Cardiac muscle cell (in vitro differentiated cells and primary cell): ENCODE measurements at places on chromosomes 16 and 17.

GRCh38 chr16:77679391-77679790 lies 42.9 kb upstream of the NUDT7 start:
- DNase-seq: no peak

DNA sequence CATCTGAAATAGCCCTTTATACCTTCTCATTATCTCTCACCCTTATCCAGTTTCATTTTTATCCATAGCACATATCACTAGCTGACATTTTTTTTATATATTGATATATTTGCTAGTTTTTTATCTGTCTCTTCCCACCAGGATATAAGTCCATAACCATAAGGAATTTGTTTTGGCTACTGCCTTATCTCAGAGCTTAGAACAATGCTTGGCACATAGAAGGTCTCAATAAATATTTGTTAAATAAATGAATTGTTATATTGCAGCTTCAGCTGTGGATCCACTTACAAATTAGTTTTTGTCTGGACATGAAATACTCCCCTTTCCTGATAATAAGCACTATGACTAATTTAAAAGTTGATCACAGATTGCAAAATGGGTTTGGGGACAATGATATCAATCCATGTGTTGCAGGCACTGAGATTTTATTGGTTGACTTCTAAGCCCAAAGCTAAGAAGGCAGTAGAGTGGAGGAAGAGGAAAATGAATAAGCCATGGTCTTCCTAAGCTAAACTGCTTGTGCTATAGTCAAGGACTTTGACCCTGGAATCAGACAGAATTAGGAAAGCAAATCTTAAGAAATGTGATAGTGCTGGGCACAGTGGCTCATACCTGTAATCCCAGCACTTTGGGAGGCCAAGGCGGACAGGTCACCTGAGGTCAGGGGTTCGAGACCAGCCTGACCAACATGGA lies 31.9 kb upstream of the YPEL2 start:
- no peak for DNase-seq

GRCh38 chr16:77786186-77786847 lies 2.0 kb upstream of the VAT1L start:
- no peak for DNase-seq

DNA sequence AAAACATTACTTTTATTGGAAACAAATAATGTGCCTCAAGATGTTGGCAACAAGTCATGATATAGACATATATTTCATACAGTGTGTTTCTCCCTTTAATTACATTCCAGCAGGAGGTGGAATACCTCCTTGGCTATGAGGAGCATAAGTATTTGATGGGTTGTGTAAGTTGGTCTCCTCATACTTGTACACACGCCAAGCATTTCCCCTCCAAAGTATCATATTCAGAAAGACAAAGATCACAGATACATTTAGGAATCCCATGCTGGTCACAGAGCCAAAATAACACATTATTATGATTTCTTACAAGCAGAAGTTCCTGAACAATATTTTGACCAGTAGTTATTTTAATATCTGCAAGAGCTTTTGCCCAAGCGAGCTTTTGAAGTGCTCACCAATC lies 57.8 kb downstream of the WSB1 start:
- DNase-seq: no peak

DNA sequence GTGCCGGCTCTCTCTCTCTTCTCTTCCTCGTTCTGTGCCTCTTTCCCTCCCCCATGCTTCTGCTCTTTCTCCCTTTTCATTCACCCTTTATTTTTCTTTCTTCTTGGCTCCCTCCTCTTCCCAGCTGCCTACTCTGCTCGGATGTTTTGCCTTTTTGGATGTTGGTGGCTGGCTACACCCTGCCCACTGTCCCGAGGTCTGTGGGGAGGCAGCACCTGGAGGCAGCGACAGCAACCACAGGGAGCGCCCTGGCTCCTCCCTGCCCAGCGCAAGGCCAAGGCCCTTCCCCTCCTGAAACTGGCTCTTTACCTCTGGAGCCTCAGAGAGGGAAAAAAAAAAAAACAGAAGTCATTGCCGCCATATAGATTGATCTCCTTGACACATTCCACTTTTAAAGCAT lies 20.0 kb downstream of the CLUAP1 start:
- DNase-seq: no peak

GRCh38 chr17:73749928-73750605 lies 105.8 kb upstream of the SDK2 start:
- DNase-seq: no peak

DNA sequence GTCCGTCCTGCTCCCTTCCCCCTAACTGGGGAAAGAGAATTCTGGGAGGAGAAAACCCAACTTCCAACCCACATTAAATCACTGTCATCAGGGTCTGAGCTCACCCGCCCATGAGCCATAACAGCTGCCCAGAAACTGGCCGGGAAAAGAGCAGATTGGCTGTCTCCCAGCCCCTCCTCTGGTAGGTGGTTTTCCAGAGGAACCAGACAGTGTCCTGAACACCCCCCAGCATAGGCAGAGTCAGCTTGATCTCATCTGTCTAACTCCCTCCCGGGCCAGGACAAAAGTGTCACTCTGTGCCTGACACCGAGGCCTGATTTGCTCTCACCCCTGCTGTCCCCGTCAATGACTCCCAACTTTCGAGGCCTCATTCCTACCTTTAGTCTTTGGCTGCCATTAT lies 197.0 kb downstream of the AXIN2 start:
- no peak for DNase-seq

DNA sequence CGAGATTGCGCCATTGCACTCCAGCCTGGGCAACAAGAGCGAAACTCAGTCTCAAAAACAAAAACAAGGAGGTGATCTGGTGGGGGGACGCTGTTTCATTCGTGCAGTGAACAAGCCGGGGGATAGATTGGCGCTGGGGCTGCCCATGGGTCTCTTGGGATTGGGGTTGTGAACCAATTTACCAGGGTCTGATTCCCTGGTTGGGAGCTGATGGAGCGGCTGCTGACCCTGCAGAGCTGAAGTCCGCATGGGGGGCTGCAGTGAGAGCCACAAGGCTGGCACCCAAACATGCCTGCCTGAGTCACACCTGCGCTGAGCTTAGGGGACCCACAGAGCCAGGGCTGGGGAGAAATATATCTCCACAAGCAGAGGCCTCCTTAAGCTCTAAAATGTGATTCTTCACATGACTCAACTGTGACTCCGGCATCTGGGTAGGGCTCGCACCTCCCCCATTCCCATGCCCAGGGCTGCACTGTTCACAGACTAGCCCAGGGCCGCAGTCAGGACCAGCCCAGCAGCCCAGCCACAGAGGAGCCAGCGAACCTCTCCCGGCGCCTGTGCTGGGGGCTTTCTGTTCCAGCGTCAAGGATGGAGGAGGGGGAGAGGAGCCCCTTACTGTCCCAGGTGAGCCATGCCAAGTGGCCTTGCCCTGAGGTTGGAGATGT lies 5.0 kb downstream of the TSPAN10 start:
- DNase-seq: peak; percentile 36

DNA sequence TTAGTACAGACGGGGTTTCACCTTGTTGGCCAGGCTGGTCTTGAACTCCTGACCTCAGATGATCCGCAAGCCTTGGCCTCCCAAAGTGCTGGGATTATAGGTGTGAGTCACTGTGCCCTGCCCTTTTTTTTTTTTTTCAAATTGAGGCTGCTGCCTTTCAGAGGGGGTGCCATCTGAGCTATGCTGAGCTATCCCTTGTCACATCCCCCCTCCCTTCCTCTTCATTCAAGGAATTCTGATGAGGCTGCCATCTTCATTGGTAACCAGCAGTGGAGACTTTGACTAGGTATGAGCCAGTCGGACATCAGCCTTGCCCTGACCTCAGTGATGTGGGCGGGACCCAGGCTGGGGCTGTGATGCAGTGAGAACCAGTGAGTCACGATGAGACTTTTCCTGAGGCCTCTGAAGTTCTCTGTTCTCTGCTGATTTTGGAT lies 24.4 kb upstream of the GPT2 start:
- no peak for DNase-seq
